ENCODE measurements at places on chromosomes 1 and 21. TPM values are rescaled to one million over a fixed set of nuclear protein-coding genes. Genes with fewer than 3 reads are reported as not detected.
A peak's percentile ranks its signal among the peaks of the same experiment; 100 is the strongest.

DNA sequence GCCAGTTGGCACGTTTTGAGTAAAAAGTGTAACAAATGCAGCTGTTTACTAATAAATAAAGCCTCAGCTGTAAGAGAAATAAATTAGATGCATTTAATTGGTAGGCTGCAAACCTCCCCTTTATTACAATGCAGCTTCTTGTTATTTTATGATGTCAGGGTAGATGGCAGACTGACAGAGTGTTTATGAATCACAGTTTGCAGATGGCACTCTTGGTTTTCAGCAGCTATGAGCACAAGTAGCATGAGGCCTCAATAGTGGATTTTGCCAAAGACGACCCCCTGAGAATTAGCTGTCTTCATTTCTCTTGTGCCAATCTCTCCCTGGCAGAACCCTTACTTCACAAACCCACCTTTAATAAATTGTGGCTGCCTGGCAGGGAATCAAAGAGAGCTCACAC lies 161.2 kb upstream of the C1orf87 start:
- no peaks in the 10 kb centered on the region for H3K4me1 ChIP-seq
- H3K27me3 ChIP-seq, result no peaks in the 10 kb centered on the region
- H3K27ac ChIP-seq, result no peak overlapping the region
- H3K36me3 ChIP-seq, result no peaks in the 10 kb centered on the region
- H3K4me3 ChIP-seq, result no peak overlapping the region

- no peak overlapping the region for H3K4me3 ChIP-seq
- no peak overlapping the region for H3K27ac ChIP-seq
- DNase-seq, result no peak
- peaks cover 9% of the 10 kb centered on the region for H3K4me1 ChIP-seq
Measured at GRCh38 chr1:228213917-228214808, 6.3 kb downstream of the OBSCN start.

- no peaks in the 10 kb centered on the region for H3K36me3 ChIP-seq
- no peaks in the 10 kb centered on the region for H3K27me3 ChIP-seq
- no peak overlapping the region for H3K4me3 ChIP-seq
- no peak for DNase-seq
Measured at GRCh38 chr21:35427320-35428000, 378.4 kb upstream of the RUNX1 start.

DNA sequence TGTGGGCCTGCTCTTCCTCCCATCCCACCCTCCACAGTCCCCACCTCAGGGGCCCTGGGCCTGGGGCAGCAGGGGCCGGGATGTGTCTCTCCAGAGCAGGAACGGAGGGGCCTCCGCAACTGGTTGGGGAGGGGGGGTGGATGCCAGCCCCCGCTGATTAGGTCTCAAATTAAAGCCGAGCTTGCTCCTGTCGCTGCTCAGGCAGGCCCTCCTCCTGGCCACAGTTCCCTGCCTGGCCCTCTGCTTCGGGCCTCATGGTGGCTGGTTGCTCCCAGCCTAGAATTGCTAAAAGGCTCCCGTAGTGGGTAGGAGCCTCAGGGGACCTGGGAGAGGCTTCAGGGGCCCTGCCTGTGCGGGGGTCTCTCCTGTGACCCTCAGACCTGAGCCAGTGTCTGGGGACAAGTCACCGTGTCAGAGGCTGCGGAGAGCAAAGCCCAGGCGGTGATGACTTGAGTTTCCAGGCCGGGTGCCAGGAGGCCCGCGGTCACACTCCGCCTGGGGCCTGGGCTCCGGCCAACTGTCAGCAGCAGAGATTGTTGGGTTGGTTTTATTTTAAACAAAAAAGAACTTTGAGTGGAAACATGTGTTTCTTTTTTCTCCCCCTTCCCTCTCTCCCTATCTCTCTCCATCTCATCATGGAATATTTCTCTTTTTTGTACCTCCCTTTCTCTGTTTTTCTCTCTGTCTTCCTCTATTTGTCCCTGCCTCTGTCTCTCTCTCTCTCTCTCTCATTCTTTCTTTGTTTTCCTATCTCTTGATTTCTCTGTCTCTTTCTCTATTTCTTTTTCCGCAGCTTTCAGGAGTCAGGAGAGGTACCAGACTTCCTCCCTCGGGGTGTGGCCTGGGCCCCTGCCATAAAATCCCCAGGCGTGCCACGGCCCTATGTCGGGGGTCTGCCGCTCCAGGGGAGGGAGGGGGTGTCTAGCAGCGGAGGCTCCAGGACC lies 20.0 kb upstream of the EPHA2 start:
- H3K4me1 ChIP-seq, result peaks cover 96% of the 10 kb centered on the region
- H3K4me3 ChIP-seq, result no peak overlapping the region
- H3K36me3 ChIP-seq, result no peaks in the 10 kb centered on the region
- no peaks in the 10 kb centered on the region for H3K27me3 ChIP-seq

DNA sequence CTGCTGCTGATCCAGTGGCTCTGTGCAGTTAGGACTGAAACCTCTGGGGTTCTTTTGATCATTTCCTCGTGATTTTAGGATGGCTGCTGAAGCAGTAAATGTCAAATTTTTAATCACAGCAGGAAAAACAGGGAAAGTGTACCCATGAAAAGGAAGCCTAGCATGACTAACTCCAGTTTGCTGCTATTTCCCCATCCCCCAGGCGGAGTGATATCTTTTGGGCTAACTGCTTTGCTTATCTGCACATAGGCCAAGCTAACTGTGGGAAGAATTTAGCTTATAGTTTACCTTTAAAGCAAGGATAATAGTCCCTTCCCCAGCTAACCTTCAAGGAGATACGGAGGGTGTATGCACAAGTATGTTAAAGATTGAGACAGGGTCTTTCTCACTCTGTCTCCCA lies 149.8 kb upstream of the TNR start:
- no peak for DNase-seq
- H3K36me3 ChIP-seq, result no peaks in the 10 kb centered on the region

DNA sequence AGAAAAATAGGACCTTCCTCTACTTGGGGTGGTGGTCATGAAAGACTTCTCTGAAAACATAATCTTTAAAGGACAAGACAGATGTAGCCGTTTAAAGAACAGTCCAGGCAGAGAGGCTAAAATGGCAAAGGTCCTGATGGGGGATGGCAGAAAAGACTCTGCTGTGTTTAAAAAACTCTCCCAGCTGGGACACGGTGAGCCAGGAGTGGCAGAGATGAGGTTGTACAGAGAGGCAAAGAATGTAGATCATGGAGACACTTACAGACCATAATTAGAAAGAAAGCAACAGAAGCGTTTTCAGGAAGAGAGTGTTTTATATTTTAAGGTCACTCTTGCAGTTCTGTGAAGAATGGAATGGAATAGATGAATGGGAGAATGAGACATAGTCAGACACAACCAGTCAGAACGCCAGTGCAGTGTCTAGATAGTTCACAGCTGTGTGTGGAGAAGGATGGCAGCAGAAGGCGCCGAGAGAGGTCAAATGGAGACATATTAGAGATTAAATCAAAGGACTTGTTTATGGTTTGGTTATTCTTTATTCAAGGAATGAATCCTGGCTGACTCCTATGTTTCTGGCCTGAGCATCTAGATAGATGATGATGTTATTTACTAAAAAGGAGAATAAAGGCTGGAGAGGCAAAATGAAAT lies 47.8 kb downstream of the USP24 start:
- H3K4me3 ChIP-seq, result no peak overlapping the region
- DNase-seq, result no peak
- no peaks in the 10 kb centered on the region for H3K27me3 ChIP-seq

DNA sequence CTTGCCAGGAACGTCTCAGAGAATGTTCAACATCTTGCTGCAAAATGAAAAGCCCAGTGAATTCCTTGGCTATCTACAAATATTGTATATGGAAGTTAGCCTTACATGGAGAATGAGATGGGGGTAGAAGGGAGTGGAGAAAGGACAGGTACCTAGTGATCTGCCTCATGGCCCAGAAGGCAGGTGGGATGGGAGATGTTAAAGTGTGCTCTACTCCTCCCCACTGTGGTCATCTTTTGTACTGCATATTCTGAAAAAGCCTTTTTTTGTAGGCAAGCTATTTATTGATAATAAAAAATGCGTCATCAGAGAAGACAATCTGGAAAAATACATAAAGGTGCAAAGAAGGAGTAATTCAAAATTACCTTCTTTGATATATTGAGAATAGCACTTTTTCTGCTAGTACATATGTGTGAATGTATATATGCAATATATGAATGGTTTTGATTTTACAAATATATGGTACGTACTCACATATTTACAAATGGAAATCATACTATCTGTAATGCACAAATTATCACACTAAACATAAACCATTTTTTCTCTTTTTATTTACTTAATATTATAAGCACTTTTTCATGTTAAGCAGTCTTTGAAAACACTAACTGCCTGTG lies 19.1 kb upstream of the SLC5A9 start:
- H3K4me1 ChIP-seq, result no peaks in the 10 kb centered on the region
- peak; percentile 5 for DNase-seq
- no peaks in the 10 kb centered on the region for H3K27me3 ChIP-seq
- no peak overlapping the region for H3K27ac ChIP-seq
- no peak overlapping the region for H3K4me3 ChIP-seq
- H3K36me3 ChIP-seq, result no peaks in the 10 kb centered on the region

Gene FMO5
- total RNA-seq, result 1.1 TPM

Gene THEM5
- total RNA-seq, result not detected

Gene ROR1
- 16.0 TPM for total RNA-seq

Gene C4BPA
- not detected for total RNA-seq

Gene RTCA
- 32.9 TPM for total RNA-seq

Gene SLC35F3
- 6.1 TPM for total RNA-seq

Gene TMEM69
- total RNA-seq, result 25.5 TPM

Gene FYB2
- not detected for total RNA-seq

All from PC-9 (cell line).